MCF 10A (cell line): ENCODE measurements at places on chromosomes 5 and 9.

- H3K4me3 ChIP-seq: no peak overlapping the region
- H3K36me3 ChIP-seq: no peaks in the 10 kb centered on the region
- no peak overlapping the region for H3K27ac ChIP-seq
- no peak for DNase-seq
- H3K27me3 ChIP-seq: peaks cover 29% of the 10 kb centered on the region
Measured at GRCh38 chr5:170206216-170206615, 26.6 kb upstream of the C5orf58 start.

DNA sequence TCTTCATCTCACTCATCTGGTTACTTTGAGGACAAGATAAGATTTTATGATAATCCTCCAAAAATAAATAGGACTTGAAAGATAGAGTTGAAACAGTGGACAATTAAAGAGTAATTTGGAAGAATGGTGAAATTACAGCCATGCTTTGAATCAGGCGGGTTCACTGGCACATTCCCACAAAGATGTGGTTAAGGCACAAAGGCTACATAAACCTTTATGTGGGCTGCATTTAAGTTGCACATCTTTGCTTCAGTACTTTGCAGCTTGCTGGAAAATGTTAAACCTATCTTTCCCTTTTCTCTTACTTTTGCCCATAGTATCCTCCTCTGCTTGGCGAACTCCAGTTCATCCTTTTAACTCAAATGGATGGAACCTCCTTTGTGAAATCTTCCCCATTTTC, 92.2 kb upstream of the TNFAIP8 start:
- no peak overlapping the region for H3K27ac ChIP-seq
- H3K4me1 ChIP-seq: peaks cover 8% of the 10 kb centered on the region
- H3K4me3 ChIP-seq: no peak overlapping the region

DNA sequence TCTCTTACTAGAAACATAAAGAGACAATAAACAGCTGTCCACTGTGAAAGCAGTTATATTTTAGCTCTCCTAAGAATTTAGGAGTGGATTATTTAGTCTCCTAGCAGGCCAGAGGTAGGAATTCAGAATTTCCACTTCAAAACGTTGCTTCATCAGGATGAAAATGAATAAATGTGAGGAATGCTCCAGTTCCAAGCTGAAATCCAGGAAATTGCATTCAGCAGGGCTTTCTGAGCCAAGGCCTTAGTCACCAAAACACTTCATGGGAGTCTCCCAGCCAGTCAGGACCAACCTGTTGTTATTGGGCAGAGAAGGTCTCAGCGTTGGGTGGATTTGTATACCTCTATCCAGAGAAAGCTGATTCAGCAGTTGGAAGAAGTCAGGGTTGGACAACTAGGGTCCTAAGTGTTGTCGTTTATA, 1040.3 kb downstream of the TLE1 start:
- H3K4me3 ChIP-seq: no peak overlapping the region
- DNase-seq: peak; percentile 84

DNA sequence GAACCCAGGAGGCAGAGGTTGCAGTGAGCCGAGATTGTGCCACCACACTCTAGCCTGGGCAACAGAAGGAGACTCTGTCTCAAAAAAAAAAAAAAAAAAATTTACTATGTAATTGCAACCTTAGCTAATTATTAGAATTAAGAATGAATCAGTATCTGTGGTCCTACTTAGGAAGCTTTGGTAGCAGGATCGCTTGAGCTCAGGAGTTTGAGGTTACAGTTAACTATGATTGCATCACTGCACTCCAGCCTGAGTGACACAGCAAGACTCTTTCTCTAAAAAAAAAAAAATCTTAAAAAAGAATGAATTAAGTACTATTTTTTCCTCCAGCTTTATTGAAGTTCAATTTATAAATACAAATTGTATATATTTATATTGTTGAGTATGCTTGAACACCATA, 16.7 kb downstream of the NDUFAF2 start:
- peaks cover 5% of the 10 kb centered on the region for H3K36me3 ChIP-seq
- no peaks in the 10 kb centered on the region for H3K4me1 ChIP-seq
- no peaks in the 10 kb centered on the region for H3K27me3 ChIP-seq
- H3K4me3 ChIP-seq: no peak overlapping the region

- H3K27me3 ChIP-seq: no peaks in the 10 kb centered on the region
- H3K4me1 ChIP-seq: no peaks in the 10 kb centered on the region
- no peak overlapping the region for H3K27ac ChIP-seq
- H3K4me3 ChIP-seq: no peak overlapping the region
- H3K36me3 ChIP-seq: no peaks in the 10 kb centered on the region
- DNase-seq: no peak
Measured at GRCh38 chr5:114634967-114635901, 273.4 kb downstream of the KCNN2 start.

- no peak for DNase-seq
- no peaks in the 10 kb centered on the region for H3K27me3 ChIP-seq
- H3K4me1 ChIP-seq: peaks cover 22% of the 10 kb centered on the region
- no peaks in the 10 kb centered on the region for H3K36me3 ChIP-seq
Measured at GRCh38 chr5:68444833-68445232, 229.3 kb downstream of the PIK3R1 start.

GRCh38 chr9:12613071-12613470, 80.1 kb upstream of the TYRP1 start:
- no peak for DNase-seq
- no peaks in the 10 kb centered on the region for H3K4me1 ChIP-seq
- no peak overlapping the region for H3K4me3 ChIP-seq
- H3K27ac ChIP-seq: no peak overlapping the region

- H3K27ac ChIP-seq: no peak overlapping the region
- H3K4me1 ChIP-seq: no peaks in the 10 kb centered on the region
- no peaks in the 10 kb centered on the region for H3K36me3 ChIP-seq
Measured at GRCh38 chr9:126397056-126397455, 70.4 kb downstream of the MVB12B start.

DNA sequence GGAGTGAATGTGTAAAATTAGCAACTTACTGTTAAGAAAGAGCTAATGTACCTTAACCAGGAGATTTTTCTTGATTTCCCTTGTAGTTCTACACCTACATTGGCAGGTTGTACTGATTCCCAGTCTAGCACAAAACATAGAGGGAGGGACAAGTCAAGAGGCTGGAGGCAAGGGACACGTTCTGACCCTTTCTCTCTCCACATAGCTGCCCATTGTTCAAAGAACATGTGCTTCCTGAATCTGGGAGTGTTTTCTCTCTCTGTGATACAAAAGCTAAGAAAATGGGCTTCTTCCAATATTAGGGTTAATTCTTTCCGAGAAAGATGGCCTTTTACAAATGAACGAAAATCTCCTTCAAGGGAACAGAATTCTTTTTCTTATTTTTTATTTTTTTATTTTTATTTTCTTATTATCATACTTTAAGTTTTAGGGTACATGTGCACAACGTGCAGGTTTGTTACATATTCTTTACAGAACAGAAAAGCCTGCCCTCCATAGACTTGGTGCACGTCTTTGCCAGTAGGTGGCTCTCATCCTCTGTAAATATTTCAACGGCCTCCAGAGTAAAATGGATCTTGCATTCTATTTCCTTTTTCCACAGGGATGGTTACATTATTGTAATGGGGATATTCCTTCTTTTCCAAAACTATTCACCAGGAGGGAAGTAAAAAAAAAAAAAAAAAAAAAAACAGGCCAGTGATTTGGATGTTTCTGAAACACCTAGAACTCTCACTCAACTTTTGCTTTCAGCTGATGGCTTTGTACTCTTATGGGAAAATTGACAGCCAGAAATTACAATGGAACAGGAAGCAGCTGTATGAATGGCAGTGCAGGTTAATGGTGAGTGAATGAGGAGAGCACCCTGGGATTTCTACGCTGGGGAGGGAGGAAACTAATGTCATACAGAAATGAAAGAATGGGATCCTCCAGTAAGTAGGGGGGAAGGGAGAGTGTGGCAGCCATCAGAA, 13.1 kb upstream of the IFNA5 start:
- no peak overlapping the region for H3K4me3 ChIP-seq
- no peaks in the 10 kb centered on the region for H3K4me1 ChIP-seq
- peaks cover 31% of the 10 kb centered on the region for H3K27me3 ChIP-seq

DNA sequence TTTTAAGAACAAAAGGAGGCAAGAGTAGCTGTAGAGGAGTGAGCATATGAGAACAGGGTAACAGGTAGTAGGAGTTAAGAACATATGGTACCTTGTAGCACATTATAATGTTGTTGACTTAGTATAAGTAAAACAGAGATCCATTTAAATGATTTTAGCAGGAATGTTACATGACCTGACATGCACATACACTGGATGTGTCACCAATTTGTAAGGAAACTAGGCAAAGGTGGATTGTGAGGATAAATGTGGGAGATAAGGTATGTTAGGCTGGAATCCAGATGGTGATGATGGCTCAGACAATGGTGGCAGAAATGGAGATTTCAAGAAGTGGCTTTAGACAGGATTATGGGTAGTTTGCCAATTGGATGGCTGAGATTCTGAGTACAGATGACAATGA, 443.1 kb upstream of the DAB2 start:
- H3K4me1 ChIP-seq: no peaks in the 10 kb centered on the region
- H3K27me3 ChIP-seq: no peaks in the 10 kb centered on the region
- H3K36me3 ChIP-seq: no peaks in the 10 kb centered on the region
- DNase-seq: no peak
- H3K27ac ChIP-seq: no peak overlapping the region

DNA sequence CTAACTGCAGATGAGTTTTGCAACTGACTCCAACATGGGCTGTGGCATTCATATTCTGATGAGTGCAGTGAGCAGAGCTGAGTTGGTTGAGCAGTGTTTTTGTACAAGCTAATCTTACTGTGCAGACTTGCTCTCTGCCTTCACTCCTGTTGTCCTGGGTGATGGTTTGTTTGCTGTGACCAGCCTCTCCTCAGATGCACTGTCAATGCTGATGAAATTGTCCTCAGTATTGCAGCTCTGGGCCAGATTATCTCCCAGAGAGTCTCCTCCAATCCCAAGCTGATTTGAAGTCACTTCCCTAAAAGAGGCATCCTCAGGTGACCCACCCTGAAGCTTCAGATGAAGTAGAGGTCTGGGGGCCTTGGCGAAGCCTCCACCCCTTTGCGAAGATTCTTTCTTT, 581.8 kb downstream of the ACTL7B start:
- H3K36me3 ChIP-seq: no peaks in the 10 kb centered on the region
- H3K27ac ChIP-seq: peak overlapping the region; percentile 14
- no peaks in the 10 kb centered on the region for H3K27me3 ChIP-seq
- H3K4me3 ChIP-seq: no peak overlapping the region

DNA sequence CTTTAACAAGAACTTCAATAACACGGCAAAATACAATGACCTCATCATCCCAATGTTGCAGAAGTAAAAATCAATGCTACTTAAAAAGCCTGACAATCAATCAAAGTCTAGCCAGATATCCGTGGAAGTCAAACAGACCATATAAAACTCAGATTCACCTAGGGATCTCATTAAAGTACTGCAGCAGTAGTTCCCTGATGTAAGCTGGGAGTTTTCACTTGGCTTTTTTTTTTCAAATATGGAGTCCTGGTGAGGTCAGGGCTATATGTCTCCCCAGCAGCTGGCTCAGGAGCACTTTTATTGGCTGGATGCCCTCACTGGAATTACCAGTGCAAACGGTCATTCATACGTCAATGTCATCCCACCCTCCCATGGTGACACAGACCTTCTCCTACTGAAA, 220.6 kb upstream of the SLC30A5 start:
- no peak for DNase-seq
- H3K27ac ChIP-seq: no peak overlapping the region
- no peaks in the 10 kb centered on the region for H3K36me3 ChIP-seq
- H3K4me1 ChIP-seq: no peaks in the 10 kb centered on the region
- H3K4me3 ChIP-seq: no peak overlapping the region

DNA sequence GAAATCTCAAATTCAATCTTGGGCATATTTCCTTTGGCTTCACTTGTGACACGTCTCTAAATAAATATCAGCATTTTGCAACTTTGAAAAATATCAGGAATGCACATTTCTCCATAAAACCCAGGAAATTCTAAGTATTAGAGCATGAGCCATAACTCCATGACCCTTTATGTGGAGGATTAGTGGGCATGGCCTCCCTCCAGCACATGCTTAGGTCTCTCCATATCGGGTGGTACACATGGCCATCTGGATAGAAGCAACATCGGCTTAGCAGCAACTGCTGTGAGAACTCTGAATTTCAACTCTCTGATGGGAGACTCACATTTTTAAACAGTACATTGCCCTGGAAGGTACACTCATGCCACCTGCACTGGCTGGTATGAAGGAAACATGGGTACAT, 73.7 kb upstream of the EGFLAM start:
- H3K27ac ChIP-seq: no peak overlapping the region
- H3K4me1 ChIP-seq: no peaks in the 10 kb centered on the region
- no peaks in the 10 kb centered on the region for H3K36me3 ChIP-seq
- no peak for DNase-seq
- no peaks in the 10 kb centered on the region for H3K27me3 ChIP-seq
- no peak overlapping the region for H3K4me3 ChIP-seq

GRCh38 chr9:15529566-15530324, 19.0 kb upstream of the PSIP1 start:
- no peaks in the 10 kb centered on the region for H3K36me3 ChIP-seq
- H3K27ac ChIP-seq: no peak overlapping the region
- DNase-seq: no peak
- no peak overlapping the region for H3K4me3 ChIP-seq

DNA sequence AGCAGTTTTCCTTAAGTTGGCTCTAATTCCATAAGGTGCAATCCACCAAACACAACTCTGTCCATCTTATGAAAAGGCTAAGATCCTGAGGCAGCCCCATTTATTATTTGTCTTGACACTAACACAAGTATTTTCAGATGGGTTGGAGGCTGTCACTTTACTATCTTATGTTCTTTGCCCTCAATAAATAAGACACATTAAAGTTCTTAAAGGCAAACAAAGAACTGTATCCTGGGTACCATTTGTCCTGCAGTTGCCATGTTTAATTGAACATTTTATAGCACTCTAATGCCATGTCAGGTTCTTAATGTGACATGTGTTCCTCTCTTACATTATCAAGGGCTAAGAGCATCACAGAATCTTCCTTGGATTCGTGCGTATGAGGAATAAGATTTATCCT, 189.5 kb upstream of the SNX2 start:
- H3K36me3 ChIP-seq: no peaks in the 10 kb centered on the region
- H3K4me1 ChIP-seq: no peaks in the 10 kb centered on the region
- no peaks in the 10 kb centered on the region for H3K27me3 ChIP-seq
- no peak overlapping the region for H3K4me3 ChIP-seq

- DNase-seq: no peak
- peaks cover 7% of the 10 kb centered on the region for H3K4me1 ChIP-seq
- no peaks in the 10 kb centered on the region for H3K36me3 ChIP-seq
- no peak overlapping the region for H3K27ac ChIP-seq
Measured at GRCh38 chr9:90032296-90033027, 427.6 kb downstream of the GADD45G start.

GRCh38 chr5:136062366-136063274, 33.8 kb downstream of the TGFBI start:
- peaks cover 27% of the 10 kb centered on the region for H3K4me1 ChIP-seq
- H3K27me3 ChIP-seq: no peaks in the 10 kb centered on the region
- DNase-seq: peak; percentile 79
- H3K27ac ChIP-seq: no peak overlapping the region
